ENCODE measurements at places on chromosomes 4 and X.

- no peak for ATAC-seq
Observed at GRCh38 chr4:154822775-154823174, 41.7 kb downstream of the RBM46 start.

DNA sequence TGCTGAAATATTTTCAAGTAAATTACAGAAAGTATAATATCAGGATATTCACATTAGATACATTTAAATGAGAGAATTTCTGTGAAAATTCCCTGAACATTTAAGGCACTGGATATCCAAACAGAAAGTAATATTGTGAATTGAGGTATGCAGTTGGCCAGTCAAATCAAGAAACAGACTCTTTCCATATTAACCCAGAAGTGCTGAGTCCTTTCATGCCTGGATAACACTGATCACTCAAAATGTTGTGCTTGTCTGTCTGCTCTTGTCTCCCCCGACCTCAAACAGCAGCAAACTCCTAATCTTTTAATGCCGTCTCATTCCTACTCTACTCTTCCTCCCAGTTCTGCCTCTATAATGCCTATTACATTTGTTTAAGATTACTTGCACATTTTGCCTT is 51.2 kb downstream of the TBC1D9 start:
- no peak for ATAC-seq

- ATAC-seq, result no peak
Observed at GRCh38 chr4:100079264-100079663, 111.0 kb downstream of the DDIT4L start.

DNA sequence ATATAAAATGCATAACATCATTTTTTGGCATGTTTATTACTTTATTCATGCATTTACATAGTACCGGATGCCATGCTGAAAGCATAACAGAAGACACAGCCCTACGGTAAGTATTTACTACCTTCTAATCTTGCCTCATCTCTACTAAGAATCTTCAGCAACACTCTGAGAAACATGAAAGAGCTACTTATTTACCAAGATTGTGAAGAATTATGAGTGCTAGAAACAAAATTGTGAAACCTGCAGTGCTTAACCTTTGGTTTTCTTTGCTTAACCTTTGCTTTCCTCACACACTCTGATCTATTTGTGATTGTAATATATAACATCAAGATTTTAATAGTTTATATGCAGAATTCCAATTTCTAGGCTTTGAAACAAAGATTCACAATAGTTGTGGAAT is 7.4 kb downstream of the ANTXR2 start:
- no peak for ATAC-seq

- no peak for ATAC-seq
Observed at GRCh38 chr4:54561940-54562339, 95.8 kb upstream of the KIT start.

DNA sequence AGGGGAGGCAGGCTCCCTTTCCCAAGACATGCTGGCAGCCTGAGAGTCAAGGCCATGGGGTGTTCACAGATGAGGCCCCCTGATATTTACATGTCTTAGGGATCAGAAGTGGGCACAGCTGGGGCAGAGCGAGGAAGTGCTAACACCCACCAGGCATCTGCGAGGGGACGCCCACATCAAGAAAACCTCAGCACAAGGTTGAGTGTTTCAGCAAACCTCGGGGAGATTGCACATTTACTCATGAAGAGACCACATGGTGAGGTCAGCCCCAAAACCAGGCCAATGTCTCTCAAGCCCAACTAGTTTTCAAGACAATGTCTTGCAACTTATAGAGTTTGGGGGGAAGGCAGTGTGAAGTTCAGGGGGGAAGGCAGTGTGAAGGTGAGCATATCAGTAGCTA is 55.2 kb downstream of the CLNK start:
- ATAC-seq, result no peak

All from motor neuron (in vitro differentiated cells).